ENCODE measurements at places on chromosomes 1 and 21.

- DNase-seq: no peak
Observed at GRCh38 chr1:106995970-106996369, 60.5 kb upstream of the PRMT6 start.

GRCh38 chr1:14541348-14541747, 57.1 kb upstream of the KAZN start:
- DNase-seq: no peak

- no peak for DNase-seq
Observed at GRCh38 chr1:27552911-27553420, 51.0 kb downstream of the AHDC1 start.

GRCh38 chr1:79974659-79975058, 968.1 kb upstream of the ADGRL4 start:
- no peak for DNase-seq

- DNase-seq: peak; percentile 48
Observed at GRCh38 chr1:84301004-84301784, at the start of gene SAMD13. TSS of gene SAMD13 (plus strand) at chr1:84301708. CDS start at chr1:84303235, 1,527 bp downstream.

DNA sequence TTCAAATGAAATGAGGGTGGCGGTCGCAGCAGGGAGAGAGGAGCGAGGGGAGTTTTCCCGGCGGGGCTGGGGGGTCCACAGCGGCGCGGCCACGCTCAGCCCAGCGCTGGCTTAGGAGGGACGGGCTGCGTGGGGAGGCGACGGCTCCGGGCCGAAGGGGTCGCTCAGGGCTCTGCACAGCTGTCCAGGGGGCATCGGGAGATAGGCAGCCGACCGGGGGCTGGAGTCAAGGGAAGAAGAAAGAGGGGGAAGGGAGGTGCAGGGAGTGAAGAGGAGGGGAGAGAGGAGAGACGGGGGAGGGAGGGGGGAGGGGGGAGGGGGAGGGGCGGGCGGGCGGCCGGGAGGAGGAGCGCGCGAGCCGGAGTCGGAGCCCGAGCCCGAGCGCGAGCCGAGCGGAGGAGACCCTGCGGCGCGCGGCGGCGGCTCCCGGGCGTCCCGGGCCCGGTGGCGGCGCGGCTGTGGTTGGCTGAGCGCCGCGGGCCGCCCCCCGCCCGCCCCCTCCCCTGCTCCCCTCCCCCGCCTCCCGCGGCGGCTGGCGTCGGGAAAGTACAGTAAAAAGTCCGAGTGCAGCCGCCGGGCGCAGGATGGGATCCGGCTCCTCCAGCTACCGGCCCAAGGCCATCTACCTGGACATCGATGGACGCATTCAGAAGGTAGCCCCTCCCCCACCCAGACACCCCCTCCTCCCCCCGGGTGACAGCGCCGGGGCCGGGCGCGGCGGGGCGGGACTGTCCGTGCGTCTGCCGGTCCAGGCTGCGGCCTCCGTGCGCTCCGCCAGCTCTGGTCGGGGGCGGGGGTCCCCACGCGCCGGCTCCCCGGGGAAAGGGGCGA, at the start of gene PDE9A:
Gene PDE9A (plus strand): TSS at position 391 of the 831 bp plus-strand sequence. CDS start 194 bp downstream, at position 585.
- DNase-seq: peak; percentile 13

DNA sequence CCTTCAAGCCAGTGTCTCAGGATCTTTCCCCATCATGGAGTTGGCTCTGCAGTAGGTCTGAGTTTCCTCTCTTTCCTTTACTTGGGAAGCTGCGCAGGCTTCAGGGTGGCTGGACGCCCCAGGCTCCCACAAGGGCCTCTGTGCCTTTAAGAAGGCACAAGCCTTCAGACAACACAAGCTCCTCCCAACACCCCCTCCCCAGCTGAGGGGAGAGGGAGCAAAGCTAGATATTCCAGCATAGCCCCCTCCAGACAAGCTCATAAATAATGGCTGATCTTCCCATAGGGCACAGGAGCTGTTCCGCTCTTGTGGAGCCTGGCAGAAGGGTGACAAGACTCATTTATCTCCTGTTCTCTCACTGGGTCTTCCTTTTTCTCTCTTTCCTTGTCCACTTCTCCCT, 27.9 kb upstream of the ATP2B4 start:
- no peak for DNase-seq

- DNase-seq: no peak
Observed at GRCh38 chr1:93155335-93155734, 24.9 kb downstream of the TMED5 start.

GRCh38 chr1:160830321-160831153, 32.1 kb downstream of the CD244 start:
- peak; percentile 68 for DNase-seq

DNA sequence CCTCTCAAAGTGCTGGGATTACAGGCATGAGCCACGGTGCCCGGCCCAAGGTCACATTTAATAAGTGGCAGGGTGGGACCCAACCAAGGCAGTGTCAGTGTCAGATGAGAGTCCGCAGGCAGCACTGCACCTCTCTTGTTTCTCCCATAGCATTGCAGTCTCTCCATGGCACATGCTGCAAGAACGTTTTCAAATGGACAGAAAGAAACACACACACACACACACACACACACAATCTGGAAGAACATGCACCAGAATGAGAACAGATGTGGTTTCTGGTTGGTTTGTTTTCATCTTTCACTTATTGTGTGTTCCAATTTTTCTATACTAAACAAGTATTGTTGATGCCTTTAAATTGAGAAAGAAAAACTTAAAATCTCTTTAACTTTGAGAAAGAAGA, 126.5 kb downstream of the SYF2 start:
- DNase-seq: no peak

GRCh38 chr21:33988237-33989017, 72.8 kb upstream of the ATP5PO start:
- DNase-seq: no peak

DNA sequence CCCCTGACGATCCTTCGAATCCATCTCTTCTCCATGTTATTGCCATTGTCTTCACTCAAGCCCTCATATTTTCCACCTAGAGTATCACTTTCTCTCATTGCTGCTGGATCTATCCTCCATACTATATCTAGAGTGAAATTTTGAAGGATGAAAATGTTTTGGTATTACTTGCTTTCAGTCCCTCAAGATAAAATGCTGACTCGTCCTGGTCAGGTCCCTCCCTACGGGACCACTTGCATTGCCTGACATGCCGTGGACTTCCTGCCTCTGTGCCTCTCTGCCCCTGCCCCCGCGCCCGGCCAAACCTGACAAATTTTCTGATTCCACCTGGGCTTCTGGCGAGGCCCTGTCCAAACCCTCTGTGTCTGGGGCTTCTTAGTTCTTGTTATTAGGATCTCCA, 23.6 kb downstream of the SPATA46 start:
- no peak for DNase-seq

- no peak for DNase-seq
Observed at GRCh38 chr1:18819986-18820790, 39.3 kb downstream of the TAS1R2 start.

GRCh38 chr21:43364851-43365424, 62.0 kb downstream of the SIK1 start:
- DNase-seq: no peak

DNA sequence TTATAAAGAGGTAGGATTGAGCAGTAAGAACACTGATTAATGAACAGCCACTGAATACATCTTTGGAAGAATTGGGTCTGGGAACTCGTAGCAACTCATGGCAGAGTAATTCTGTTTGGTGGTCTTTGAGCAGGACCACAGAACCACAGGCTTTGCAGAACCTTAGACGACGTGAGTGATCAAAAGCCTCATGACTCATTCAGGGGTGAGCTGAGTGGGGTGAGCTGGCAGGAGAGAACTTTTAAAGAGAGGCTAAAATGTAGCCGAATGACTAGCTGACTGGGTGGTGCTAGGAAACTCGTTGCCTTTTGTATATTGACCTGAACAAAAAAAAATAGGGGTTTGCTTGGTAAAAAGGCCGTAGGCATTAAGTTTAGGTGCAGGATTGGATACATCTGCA, 313.8 kb downstream of the TGFB2 start:
- DNase-seq: no peak

GRCh38 chr1:84078842-84079202, 65.2 kb upstream of the PRKACB start:
- DNase-seq: no peak

- DNase-seq: no peak
Observed at GRCh38 chr21:16811011-16811410, 701.8 kb upstream of the CXADR start.

DNA sequence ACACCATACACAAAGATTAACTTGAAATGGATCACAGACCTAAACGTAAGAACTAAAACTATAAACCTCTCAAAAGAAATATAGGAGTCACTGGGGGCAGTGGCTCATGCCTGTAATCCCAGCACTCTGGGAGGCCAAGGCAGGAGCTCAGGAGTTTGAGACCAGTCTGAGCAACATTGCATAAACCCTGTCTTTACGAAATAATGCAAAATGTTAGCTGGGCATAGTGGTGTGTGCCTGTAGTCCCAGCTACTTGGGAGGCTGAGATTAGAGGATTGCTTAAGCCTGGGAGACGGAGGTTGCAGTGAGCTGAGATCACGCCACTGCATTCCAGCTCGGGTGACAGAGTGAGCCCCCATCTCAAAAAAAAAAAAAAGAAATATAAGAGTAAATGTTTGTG, 46.7 kb upstream of the SERBP1 start:
- DNase-seq: no peak

- DNase-seq: no peak
Observed at GRCh38 chr1:209956116-209956515, 18.1 kb downstream of the SYT14 start.

DNA sequence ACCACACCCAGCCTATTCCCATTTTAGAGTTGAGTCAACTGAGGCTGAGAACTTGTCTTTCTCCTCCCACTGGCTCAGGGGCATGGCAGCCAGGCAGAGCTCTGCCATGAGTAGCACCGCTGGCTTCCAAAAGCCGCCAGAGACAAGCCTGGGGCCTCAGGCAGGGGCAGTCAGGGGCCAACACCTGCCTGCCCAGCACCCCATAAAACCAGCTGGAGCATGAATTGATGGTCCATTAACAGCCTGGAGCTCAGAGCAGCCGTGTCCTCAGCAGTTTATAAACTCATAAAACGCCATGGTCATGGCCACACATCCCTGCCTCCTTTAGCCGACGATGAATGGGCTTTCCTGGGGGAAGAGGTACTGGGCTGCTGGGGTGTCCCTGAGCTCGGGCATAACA, 50.6 kb upstream of the PAX7 start:
- DNase-seq: no peak

GRCh38 chr1:50426108-50426700, 3.0 kb upstream of the DMRTA2 start:
- no peak for DNase-seq

GRCh38 chr1:222031318-222031717, 289.4 kb upstream of the DUSP10 start:
- no peak for DNase-seq

DNA sequence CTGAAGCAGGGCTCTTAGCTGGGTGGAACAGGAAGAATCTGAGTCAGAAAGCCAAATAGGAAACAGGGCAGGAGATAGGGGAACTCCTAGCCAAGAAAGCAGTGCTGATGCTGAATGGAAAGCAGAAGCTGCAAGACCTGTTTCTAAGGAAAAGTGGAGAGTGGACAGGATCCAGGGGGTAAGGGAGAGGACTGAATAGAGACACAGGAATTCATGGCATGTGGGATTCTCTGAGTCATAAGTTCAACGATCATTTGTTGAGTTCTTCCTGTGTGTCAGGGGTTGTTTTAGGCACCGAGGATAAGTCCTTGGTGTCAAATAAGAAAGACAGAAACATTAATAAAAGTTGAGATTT, 153.8 kb upstream of the FGGY start:
- peak; percentile 84 for DNase-seq

DNA sequence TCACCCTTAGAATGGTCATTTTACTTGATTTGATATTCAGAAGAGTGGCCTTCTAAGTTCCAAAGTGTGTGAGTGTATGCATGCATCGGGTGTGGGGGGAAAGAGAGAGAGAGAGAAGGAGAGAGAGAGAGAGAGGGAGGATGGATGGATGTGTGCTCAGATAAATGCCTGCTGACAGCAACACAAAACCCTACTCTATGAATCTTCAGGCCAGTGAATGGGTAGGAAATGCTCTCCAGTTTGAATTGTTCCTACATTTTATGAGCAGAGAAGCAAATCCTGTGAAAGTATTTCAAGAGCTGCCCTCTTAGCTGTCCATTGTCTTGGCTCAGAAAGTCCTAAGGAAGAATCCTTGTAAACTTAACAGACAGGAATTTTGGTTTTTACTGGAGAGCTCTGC, 7.4 kb downstream of the JAM2 start:
- DNase-seq: no peak

DNA sequence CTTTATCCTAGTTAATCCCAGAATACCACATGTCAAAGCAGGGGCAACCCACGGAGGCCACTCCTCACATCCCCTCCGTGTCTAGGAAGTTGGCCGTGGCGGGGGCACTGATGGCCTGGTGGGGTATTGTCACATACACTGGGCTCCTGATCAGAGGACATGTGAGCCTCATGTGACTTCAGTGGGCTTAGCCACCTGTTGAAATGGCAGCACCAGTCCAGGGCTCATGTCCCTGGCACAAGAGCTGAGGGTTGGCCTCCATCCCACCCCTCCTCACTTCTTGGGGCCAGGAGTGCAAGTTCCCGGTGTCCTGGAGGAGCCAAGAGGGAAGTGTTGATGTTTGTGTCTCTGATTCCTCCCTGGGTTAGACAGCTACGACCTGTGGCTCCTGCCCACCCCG, 313.4 kb downstream of the CAMTA1 start:
- no peak for DNase-seq

- DNase-seq: no peak
Observed at GRCh38 chr1:206573319-206573718, 38.9 kb downstream of the EIF2D start.

GRCh38 chr1:228162286-228163006, 3.2 kb upstream of the IBA57 start:
- DNase-seq: no peak

DNA sequence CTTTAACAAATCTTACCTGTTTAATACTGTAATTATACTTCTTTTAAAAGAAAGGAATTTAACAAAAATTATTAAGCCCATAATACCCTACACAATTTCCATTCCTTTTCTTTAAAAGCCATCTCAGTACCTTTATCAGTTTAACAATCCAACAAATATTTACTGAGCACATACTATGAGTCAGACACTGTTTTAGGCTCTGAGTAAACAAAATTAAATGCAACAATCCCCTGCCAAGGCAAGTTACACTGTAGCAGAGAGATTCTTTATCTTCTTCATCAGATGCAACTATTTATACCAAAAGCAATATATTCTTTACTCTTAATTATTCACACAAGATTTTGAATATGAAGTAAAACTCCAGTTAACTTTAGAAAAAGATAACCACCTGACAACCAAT, 12.0 kb downstream of the DENND1B start:
- DNase-seq: no peak

DNA sequence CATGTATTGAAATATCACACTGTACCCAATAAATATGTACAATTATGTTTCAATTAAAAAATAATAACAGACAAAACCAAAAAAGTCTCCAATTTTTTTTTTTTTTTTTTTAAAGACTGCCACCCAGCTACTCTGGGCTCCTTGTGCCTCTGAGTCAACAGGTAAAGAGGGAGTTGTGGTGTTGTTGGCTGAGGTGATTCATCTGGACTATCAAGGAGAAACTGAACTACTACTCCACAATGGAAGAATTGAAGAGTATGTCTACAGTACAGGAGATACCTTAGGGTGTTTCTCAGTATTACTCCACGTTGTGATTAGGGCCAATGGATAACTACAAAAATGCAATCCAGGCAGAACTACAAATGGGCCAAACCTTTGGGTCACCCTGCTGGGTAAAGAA, 67.9 kb downstream of the SCMH1 start:
- DNase-seq: no peak

Measured in suppressor macrophage treated with lipopolysaccharide for 4 hours (primary cell).